ENCODE measurements at places on chromosomes 4 and X. TPM values are rescaled to one million over a fixed set of nuclear protein-coding genes. Genes with fewer than 3 reads are reported as not detected.

Gene CNKSR2
- 3.1 TPM for total RNA-seq

Gene PRSS12
- total RNA-seq: not detected

Gene TRPC5OS
- not detected for total RNA-seq

Gene RHOH
- total RNA-seq: not detected

Gene CTAG1B
- not detected for total RNA-seq

Gene CSAG2
- total RNA-seq: not detected

Gene DOK7
- 0.13 TPM for total RNA-seq

Gene SPINK2
- not detected for total RNA-seq

Gene VSIG4
- not detected for total RNA-seq

Gene SNCA
- total RNA-seq: 0.32 TPM

Gene SEL1L3
- total RNA-seq: 11.5 TPM

Gene CACNA1F
- not detected for total RNA-seq

Gene VGLL1
- total RNA-seq: not detected

Gene MAPK10
- total RNA-seq: 14.1 TPM

Gene HOPX
- total RNA-seq: 5.6 TPM

Gene ADH1A
- not detected for total RNA-seq

Gene HELT
- not detected for total RNA-seq

Gene MAGEA4
- total RNA-seq: not detected

Gene CPLX1
- total RNA-seq: not detected

Gene ARSD
- 17.5 TPM for total RNA-seq

Gene SLITRK2
- total RNA-seq: not detected

Gene PHKA1
- total RNA-seq: 5.9 TPM

Gene FMR1
- 35.9 TPM for total RNA-seq

Gene RHOXF1
- total RNA-seq: not detected

Gene AGTR2
- not detected for total RNA-seq

Gene TRIM61
- total RNA-seq: 1.3 TPM

Gene DRD5
- not detected for total RNA-seq

Gene PARM1
- 0.43 TPM for total RNA-seq

Gene TEC
- 1.8 TPM for total RNA-seq

Gene TTC29
- total RNA-seq: not detected

Gene NKX3-2
- 3.6 TPM for total RNA-seq

Gene NDNF
- 35.4 TPM for total RNA-seq

All from articular chondrocyte of knee joint (primary cell).